ENCODE measurements at places on chromosomes 1 and 21. TPM values are rescaled to one million over a fixed set of nuclear protein-coding genes. Genes with fewer than 3 reads are reported as not detected.
A peak's percentile ranks its signal among the peaks of the same experiment; 100 is the strongest.

FALEC gene
- total RNA-seq: not detected

TMEM269 gene
- total RNA-seq: 0.67 TPM

PLEKHA6 gene
- 0.26 TPM for total RNA-seq

DNA sequence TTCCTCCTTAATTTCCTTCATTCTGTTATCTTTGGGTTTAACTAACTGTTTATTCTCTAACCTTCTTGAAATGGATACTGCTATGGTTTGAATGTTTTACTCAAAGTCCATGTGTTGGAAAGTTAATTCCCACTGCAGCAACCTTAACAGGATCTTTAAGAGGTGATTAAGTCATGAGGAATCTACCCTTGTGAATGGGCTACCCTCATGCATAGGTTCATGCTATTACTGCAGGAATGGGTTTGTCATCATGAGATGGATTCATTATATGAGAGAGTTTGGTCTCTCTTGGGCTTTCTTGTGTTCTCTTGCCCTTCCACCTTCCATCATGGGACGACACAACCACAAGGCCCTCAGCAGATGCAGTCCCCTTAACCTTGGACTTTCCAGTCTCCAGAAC, 516.9 kb downstream of the ADGRL2 start:
- DNase-seq: no peak
- peaks cover 30% of the 10 kb centered on the region for H3K4me1 ChIP-seq
- no peaks in the 10 kb centered on the region for H3K27me3 ChIP-seq
- no peak overlapping the region for H3K27ac ChIP-seq

- peaks cover 4% of the 10 kb centered on the region for H3K27me3 ChIP-seq
- peak overlapping the region; percentile 82 for H3K4me3 ChIP-seq
- peak overlapping the region; percentile 99 for H3K27ac ChIP-seq
- DNase-seq: no peak
These were observed 67.3 kb upstream of the LAPTM5 start for GRCh38 chr1:30824736-30825429.

DNA sequence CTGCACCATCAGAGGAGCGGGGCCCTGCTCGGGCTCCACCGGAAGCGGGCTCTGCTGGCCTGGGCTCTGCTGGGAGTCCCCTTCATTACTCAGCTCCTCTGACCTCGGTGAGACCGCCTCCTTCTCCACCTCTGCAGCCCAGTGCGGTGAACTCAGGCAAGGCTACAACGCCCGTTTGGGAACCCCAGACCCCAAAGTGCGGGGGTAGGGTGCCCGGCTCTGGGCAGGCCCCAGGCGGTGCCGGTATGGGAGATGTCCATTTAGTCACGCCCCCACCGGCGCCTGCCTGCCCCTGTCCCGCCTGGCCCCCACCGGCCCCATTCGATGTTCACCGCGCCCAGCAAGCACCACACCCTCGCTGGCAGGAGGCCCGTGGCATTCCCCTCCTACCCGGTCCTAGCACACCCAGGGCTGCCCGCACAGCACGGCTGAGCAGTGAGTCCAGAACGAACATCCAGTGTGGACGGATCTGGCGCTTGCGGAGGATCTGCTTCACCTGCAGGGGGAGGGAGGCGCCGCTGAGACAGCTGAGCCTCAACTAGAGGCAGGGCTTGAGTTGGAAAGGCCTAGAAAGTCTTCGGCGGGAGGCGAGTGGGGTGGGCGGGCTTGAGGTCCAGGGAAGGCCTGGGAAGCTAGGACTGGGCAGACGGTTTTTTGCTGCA, 10.0 kb downstream of the MAP3K6 start:
- no peaks in the 10 kb centered on the region for H3K27me3 ChIP-seq
- H3K27ac ChIP-seq: no peak overlapping the region
- H3K4me3 ChIP-seq: no peak overlapping the region
- H3K36me3 ChIP-seq: peaks cover 21% of the 10 kb centered on the region
- H3K4me1 ChIP-seq: peaks cover 2% of the 10 kb centered on the region
- DNase-seq: no peak

DNA sequence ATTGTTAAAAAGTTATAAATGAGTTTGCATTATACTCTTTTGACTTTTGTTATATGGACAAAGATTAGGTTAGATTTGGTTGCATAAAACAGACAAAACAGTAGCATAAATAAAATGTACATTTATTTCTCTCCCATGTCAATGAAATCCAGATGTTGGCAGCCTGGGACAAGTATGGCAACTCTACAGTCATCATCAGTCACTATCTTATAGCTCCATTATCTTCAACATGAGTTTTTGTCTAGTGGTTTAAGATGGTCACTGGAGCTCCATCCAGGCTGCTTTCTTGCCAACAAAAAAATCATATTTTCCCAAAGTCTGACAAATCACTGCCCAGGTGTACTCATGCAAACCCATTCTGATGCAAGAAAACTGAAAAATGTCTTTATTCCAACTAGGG, 83.8 kb downstream of the CD58 start:
- peaks cover 54% of the 10 kb centered on the region for H3K4me1 ChIP-seq
- no peak for DNase-seq
- H3K27ac ChIP-seq: no peak overlapping the region
- no peaks in the 10 kb centered on the region for H3K36me3 ChIP-seq
- peaks cover 3% of the 10 kb centered on the region for H3K27me3 ChIP-seq
